ENCODE measurements at places on chromosomes 7 and 10. TPM values are rescaled to one million over a fixed set of nuclear protein-coding genes. Genes with fewer than 3 reads are reported as not detected.

DNA sequence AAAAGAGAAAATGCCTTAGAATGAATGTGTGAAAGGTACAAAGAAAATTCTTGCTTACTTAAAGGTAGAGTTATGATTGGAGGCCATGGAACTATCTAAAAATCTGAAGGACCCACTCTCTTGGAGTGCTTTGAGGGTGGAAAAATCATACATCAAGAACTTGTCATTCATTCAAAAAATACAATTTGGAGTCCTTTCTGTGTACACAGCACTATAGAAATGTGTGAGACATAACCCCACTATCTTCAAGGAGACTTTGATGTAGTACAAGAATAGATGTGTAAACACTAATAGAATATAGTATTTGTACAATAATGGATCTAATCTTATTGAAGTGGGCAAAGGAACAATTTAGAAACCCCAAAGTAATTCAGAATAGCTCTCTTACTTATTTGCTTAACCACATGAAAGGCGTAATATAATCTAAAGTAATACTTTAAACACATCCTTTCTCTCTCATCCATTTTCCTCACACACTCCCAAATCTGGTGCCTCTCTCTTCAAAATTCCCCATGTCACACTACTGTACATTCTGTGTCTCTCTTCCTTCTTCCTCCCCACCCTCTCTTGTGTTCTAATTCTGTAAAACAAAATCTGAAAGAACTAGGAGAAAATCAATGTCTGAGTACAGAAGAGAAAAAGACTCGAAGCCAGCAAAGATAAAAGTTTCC, 166.7 kb downstream of the DNAJB9 start:
- no peak for DNase-seq

ANKRD30A gene
- total RNA-seq = not detected

ASL gene
- 23.3 TPM for total RNA-seq

CCL24 gene
- total RNA-seq = not detected

GDF10 gene
- not detected for total RNA-seq

- DNase-seq = no peak
Observed at GRCh38 chr10:87764072-87764934, 53.7 kb downstream of the ATAD1 start.

DNA sequence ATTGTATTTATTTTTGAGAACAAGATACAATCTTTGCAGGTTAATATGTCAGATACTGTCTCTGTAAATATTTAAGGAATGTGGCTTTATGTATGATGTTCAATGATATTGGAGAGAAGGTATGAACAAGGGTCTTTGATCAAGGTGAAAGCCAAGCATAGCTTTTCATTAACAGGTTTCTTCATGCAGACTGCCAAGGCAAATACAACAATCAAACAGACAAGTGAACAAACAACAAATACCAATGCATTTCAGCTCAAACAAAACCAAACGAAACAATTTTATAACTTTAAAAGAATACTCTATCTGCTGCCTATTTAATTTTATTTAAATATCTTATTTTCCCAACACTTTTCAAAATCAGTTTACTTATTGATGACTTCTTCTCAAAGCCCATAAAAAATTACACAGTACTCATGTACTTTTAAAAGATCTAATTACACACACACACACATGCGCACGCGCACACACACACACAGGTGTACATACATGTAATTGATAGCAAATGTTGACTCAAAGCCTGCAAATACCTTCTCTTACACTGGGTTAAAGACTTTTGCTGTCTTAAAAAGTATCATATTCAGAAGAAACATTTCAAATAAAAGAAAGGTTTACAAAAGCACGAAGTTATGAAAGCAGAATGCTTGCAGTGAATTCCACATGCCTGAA, 201.1 kb upstream of the CCDC6 start:
- no peak for DNase-seq

DNA sequence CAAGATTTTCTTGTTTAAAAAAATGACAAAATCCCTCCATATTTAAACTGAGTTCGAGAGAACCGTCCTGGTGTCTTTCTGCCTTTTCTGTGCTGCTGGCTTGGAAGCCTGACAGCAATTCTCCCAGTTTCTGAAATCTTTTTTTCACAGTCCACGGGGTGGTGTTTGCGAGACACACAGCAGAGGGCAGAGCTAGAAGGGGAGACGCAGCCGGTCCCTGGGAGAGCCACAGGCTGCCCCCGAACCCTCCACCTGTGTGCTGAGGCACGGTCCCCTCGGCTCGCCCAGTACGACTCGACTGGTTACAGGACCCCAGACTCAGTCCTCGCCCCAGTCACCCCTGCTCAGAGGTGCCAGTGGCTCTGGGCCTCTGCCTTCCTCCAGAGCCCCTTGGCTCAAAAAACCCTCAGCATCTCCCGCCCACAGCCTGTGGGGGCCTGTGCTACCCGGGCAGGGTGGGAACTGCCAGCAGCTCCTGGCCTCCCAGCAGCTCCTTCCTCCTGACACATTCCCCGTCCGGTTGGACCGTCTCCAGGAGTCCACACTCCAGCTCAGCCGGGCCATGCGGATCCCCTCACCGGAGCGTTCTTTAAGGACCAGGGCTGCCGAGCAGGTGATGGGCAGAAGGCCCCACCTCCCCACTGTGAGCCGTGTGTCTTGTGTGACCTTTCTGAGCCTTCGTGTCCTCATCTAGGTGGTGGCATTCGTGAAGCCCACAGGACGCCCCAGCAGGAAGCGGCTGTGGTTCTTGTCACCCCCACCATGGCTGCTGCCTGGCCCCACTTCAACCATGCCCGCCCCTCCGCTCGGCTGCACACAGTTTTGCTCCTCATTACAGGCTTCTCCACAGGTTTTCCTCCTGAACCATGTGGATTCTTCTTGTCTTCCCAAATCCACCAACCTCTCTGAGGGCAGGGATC, 52.3 kb upstream of the EN2 start:
- DNase-seq = no peak

DNA sequence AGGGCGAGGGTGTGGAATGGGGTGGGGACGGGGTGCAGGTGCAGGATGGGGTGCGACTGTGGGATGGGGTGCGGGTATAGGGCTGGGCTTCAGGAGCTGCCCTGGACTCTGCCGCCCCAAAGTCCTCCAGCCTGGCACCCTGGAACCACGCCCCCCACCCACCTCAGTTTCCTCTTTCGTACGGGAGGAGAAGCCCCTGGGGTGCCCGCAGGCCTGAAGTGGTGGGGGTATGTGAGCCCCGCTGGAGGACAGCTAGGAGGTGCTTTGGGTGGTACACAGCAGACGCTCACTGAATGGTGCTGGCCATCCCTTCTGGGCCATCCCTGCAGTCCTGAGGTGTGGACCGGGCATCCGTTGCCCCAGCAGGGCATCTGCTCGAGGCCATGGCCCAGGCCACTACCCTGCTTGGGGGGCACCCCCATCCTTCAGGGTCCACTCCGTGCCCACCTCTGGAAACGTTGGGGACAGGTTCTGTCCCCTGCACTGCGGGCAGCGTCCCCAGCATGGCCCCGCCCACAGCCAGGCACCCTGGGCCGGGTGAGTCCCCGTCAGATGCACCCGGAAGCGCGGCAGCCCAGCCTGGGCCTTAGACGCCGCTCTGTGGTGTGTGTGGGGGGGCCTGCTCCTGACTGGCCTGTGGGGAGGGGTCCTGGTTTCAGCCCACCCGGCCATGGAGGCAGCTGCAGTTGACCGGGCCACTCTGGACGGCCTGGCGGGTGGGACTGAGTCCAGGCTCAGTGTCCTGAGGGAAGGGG, 41.6 kb downstream of the UNCX start:
- DNase-seq = no peak

FKBP6 gene
- not detected for total RNA-seq

GRCh38 chr10:28981007-28981406, 303.7 kb downstream of the BAMBI start:
- DNase-seq = no peak

FAM107B gene
- total RNA-seq = 40.7 TPM

GRCh38 chr7:137839903-137840779, 6.6 kb downstream of the DGKI start:
- DNase-seq = no peak

DNA sequence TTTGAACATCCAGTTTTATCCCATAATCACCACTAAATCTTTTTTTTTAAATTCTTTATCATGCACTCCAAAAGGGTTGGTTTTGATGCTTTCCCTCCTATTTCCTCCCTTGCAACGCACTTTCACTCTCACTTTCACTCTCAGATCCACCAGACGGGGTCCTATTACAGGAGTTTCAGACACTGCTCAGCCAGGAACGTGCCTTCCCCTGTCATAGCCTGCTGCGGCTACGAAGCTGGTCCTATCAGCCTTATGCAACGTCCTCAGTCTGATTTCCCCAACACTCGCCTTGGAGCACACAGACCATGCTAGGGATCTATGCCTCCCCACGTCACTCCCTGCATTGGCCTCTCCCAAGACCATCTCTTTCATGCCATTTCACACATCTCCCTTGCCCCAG, 23.4 kb downstream of the ZPBP start:
- no peak for DNase-seq

GPR158 gene
- total RNA-seq = 0.19 TPM

- no peak for DNase-seq
Observed at GRCh38 chr10:101839416-101840063, 4.1 kb downstream of the KCNIP2 start.

GRCh38 chr7:106345421-106346166, 60.8 kb upstream of the NAMPT start:
- DNase-seq = no peak

DNA sequence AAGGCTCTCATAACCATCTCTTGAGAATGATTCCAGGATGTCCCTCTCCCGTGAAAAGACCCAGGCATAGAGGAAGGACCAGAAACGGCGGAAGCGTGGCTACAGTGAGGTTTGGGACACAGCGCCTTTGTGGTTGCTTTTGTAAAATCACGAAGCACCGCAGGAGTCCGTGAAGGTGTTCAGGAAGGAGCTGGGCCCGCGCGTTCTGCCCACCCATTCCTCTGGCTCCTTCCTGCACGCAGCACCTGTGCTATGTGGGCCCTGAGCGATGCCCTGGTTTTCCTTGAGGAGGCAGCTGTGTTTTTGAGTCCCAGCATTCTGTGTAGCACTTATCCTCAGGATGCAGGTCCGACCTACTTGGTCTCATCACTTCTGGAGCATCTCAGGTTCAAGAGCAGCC, 112.8 kb downstream of the TRRAP start:
- no peak for DNase-seq

- DNase-seq = no peak
Observed at GRCh38 chr10:106920538-106920937, 244.0 kb downstream of the SORCS1 start.

- no peak for DNase-seq
Observed at GRCh38 chr10:52652431-52653262, 119.9 kb downstream of the MBL2 start.

DNA sequence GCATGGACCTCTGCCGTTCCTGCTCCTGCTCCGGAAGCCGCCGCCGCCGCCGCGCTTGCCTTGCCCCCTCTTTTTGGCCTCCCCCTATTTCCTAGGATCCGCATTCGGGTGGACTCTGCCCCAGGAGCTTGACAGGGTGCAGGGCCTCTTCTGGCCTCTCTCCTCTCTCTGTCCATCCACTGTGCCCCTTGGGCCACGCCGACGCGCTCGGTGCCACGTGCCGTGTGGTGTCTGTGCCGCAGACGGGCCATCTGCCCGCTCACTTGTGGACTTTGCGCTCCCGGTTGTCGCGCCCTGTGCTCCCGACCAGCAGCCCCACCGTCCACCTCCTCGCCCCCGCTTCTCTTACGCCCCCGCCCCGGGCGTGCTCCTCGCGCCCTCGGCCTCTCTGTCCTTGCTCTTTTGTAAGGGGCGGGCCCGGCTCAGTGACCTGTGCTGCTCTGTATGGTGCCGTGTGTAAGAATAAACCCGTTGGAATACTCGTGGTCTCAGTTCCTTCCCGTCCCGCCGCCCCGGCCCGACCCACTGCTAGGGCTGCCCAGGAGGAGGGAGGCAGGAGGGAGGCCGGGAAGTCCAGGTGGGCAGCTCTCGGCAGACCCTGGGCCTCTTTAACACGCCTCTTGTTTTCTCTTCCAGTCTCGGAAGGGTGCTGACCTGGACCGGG, 37.0 kb downstream of the AGAP3 start:
- DNase-seq = no peak

DNA sequence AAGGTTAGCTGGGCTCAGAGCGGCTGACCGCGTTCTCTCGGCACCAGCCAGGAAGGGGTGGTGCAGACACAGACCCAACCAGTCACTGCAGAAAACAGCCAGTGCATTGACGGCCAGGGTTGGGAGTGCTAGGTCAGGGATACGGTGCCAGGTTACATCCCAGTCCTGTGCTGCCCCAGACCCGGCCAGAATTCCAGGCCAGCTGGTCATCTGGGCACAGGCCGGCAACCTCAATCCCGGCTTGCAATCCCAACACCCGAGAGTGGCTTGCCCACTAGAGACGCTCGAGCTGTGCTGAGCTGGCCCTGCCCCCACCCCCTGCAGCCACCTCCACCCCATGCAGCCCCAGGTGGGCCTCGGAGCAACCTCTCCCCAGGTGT, 3.8 kb downstream of the PRAP1 start:
- DNase-seq = no peak

GALNT17 gene
- 1.4 TPM for total RNA-seq

DNA sequence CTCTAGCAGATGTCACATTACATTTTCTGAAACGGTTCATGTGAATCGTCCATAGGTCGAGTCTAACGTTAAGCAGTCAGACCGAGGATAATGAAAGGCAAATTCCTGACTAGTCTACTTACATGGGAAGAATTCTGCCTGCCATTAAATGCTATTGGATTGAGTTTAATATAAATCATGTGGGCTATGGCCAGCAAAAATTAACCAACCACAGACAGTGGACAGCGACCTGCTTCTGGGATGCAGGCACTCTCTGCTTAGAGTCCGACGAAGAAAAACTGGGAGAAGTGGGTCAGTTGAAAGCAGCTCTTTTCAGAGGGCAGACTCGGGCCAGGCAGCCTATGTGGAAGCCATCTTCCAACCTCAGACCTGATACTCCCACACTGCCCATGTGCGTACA, 16.6 kb downstream of the PIP4K2A start:
- DNase-seq = no peak

DNA sequence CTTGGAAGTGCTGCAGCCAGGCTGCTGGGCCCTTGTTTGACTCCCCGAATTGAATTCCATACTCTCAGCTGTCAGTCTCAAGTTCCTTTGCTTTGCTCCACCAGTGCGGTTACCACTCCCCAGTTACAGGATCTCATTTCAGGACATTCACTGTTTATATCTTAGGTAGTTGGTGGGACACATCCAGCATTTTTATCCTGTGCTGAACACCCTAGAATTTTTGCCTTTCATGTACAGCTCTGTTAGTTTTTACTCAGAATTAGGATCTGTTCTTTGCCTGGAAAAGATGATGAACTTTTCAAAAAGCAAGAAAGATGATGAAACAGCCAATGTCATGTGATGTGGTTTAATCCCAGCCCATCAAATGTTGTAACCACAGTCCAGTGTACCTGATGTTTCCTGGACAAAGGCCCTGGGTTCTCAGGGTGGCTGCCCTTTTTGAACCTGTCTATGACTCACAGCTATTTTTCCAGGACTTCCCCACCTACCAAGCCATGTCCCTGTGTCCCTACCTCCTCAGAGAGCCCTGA, 149.7 kb downstream of the NOC3L start:
- DNase-seq = no peak

- DNase-seq = no peak
Observed at GRCh38 chr7:24227603-24228359, 56.2 kb upstream of the NPY start.
